ENCODE measurements at places on chromosomes 7 and 10.

- no peak for DNase-seq
Measured at GRCh38 chr7:150406567-150407421, 27.7 kb downstream of the ZNF775 start.

- DNase-seq: no peak
Measured at GRCh38 chr10:15485027-15485426, 113.9 kb upstream of the FAM171A1 start.

DNA sequence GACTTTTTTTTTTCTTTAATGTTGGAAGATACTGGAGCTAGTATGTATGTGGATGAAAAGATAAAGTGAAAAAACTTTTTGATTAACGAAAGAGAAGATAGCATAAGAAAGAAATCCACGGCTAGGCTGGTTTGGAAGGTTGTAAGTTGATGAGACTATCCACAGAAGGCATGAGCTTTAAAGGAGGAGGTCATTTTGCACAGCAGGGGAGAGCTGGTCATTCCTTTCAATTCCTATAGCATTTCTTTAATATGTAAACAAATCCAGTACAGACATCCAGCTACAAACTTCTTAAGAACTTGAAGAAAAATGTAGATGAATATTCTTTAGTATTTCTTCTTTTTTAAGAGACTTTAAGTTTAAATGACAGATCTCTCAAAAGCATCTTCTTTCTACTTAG is 281.3 kb downstream of the CACNA2D1 start:
- no peak for DNase-seq

DNA sequence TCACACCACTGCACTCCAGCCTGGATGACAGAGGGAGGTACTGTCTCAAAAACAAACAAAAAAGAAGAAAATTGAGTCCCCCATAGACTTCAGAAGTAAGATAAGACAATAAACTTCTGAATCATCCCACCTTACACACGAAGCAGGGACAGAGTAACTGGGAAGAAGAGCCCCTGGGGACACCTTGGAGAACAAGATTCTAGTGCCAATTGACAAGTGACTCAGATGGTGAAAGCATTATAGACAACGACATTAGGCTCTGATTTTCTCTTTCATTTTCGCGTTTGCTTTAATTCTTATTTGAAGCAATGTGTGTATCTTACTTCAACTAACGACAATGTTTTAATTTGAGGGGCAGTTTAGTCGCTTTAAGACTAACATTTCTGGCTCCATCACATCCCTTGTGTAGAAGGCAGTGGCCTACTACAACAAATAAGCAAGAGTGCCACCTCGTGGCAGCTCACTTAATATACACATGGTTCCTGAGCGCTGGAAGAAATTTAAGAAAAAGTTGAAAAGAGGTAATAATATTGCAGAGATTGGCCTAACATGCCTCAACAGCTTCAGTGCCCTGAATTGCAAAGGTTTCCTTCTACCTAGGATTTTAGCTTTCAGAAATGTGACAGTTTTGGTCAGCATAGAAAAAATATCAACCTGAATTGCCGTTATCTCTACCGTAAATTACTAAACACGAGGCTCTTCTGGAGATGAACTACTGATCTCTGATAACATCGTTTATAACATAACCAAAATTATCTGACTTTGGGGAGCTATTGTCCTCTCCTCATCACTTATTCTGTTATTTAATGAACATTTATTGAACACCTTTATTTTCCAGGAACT is 36.7 kb downstream of the ASNS start:
- DNase-seq: no peak

DNA sequence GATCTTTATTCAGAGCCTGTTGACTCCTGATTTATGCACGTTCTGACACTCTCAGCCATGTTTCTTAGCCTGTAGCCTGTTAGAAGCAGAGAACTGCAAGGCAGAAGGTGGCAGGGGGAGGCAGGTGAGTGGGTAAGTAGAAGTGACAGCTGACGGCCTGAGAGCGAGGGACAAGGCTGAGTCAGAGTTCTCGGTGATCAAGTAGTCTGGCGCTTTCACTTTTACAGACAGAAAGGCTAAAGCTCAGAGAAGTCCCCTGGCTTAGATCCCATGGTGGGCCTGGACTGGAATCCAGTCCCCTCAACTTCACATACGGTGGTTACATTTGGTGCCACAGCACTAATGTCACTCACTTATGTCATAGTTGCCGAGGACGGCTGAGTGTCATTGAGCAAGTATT is 139.0 kb downstream of the TACC2 start:
- DNase-seq: no peak

GRCh38 chr7:91397096-91397495 is 132.9 kb downstream of the FZD1 start:
- DNase-seq: no peak

DNA sequence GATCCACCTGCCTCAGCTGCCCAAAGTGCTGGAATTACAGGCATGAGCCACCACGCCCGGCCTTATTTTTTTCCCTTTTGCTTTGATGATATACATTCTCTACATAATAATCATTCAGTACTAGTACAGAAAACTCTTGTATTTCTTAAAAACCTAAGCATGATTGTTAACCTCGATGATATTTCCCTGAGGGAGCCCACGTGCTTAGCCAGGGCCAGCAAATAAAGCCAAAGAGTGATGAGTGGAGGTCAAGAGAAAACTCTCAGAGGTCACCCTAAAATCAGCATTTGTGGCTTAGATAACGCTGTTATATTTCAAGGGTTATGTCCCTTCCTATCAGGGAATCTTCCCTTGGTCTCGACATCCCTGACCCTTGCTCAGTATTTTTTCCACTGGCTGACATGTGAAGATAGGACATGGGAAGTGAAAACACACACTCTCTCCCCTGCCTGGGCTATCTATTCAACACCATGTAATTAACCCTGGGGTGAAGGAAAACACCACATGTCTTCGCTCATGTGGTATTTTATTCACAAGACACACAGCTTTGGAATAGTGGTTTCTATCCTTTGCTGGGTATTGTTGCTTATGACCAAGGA is 12.6 kb downstream of the FAM200A start:
- no peak for DNase-seq

GRCh38 chr10:132145002-132145401 is 41.7 kb upstream of the DPYSL4 start:
- DNase-seq: no peak

DNA sequence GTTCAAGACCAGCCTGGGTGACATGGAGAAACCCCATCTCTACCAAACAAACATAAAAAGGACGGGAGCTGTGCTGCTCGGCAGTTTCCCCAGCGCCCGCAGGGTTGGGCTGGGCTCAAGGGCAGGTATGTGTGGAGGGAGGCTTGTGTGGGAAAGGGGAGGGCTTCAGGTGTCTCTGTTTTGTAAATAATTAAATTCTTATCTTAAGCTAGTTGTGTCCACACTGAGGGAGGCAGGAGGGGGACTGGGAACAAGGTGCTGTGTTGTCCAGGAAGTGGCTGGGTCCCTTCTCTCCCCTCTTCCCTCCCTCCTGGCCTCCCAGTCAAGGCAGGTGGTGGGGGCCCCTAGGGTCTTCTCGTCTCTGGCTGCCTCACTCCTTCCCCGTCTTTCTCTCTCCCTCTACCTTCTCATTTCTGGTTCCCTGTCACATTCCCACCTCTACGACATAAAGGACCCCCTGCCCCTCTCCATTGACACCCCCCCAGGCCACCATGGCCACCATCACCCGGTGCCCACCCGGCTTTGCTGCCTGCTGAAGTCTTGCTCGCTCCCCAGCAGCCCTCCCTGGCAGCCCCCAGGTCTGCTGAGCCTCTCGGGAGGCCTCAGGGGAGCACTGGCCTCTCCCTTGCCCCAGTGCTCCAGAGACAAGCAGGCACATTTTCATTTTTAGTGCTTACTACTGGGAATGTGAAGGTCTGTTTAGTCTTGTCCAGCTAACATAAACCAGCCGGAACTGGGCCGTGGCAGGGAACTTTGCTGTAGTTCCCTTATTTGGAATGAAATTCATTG is 19.3 kb downstream of the NEURL1 start:
- no peak for DNase-seq

DNA sequence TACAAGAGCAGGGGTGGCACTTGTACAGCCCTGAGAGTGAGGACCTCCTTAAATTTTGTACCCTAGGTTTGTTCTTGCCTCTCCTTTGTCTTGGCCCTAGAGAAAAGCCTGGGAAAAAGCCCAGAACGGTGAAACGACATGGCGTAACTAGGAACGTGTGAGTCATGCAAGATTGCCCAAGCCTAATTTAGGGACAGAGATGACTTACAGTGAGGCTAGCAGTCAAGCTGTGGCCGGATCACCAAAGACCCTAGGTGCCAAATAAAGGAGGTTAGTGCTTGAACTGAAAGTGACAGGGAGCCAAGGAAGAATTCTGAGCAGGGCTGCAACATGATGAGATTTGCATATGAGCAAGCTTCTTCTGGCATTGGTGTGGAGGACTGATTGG is 25.1 kb downstream of the TBXAS1 start:
- no peak for DNase-seq

DNA sequence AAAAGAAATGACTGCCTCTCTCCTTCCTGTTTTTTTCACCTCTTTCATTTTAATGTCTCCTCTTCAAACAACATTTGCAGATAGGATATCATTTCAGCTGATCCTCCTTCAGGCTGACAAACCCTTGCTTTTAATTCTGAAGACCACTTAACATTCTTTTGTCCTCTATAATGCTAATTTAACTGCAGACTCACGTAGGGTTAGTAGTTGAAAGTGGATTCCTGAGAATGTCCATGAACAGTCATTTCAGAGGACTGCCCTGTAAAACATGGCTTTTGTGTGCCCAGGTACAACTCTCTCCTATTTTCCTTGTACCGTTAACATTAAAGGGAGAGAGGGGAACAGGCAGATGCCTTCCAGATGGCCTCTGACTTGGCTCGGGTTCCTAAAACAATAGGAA is 524.4 kb downstream of the SDK1 start:
- DNase-seq: peak; percentile 3
